ENCODE measurements at places on chromosomes 5 and 9.

DNA sequence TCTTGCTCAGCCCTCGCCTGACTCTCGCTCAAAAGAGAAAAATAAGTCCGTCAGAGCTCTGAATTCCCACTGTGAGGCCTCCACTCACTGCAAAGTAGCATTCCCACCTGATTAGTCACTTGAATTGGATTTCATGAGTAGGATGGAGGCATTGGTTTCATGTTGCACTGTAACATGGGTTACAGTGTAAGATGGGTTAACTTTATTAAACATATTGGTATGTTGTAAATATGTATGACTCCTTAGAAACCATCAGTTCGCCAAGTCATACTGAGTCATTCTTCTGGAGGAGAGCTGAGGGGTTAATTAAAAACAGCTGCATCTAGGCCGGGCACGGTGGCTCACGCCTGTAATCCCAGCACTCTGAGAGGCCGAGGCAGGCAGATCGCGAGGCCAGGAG lies 93.8 kb upstream of the BNC2 start:
- no peak for DNase-seq

- DNase-seq: no peak
These were observed 686.1 kb upstream of the CHD1 start for GRCh38 chr5:99614888-99615287.

- no peak for DNase-seq
These were observed 410.1 kb upstream of the SMARCA2 start for GRCh38 chr9:1604942-1605560.

GRCh38 chr5:17436761-17437221 lies 61.2 kb upstream of the TAF11L2 start:
- no peak for DNase-seq

DNA sequence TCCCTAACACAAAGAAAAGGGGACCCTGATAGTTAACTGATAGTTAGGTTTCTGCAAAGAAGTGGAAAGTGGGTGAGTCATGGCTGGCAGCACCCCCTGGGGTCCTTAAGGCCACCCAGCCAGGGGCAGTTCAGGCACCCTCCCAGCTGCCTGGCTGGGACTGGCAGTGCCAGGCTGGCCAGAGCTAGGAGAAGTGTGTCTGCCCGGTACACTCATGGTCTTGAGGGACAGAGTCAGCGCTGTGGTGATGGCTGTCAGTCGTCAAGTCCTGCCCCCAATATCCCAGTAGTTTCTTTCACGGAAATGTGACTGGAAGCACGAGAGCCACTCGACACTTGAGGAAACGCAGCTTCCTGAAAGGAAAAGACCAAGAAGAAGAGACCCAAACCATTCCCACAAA lies 22.3 kb upstream of the CNOT6 start:
- no peak for DNase-seq

GRCh38 chr9:127991757-127992274 lies 11.0 kb upstream of the EEIG1 start:
- DNase-seq: no peak

DNA sequence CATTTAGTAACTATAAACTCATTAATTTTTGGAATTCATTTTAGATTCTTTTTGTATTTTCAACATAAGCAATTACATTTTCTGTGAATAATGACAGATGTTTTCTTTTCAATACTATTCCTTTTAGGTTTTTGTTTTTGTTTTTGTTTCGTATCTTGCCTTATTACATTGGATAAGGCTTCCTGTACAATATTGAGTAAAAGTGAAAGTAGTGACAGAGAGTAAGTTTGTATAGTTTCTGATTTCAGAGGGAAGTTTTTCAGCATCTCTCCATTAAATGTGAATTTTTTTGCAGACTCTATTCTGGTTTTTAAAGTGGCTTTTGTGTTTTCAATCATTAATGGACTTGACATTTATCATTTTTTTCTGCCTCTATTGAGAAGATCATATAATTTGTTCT lies 12.8 kb upstream of the CAMK4 start:
- no peak for DNase-seq

- DNase-seq: no peak
These were observed 241.6 kb downstream of the ARHGEF28 start for GRCh38 chr5:73867345-73868335.

- DNase-seq: no peak
These were observed 11.3 kb downstream of the EHMT1 start for GRCh38 chr9:137630126-137630525.

GRCh38 chr5:113117543-113118115 lies 141.0 kb downstream of the DCP2 start:
- DNase-seq: no peak

GRCh38 chr5:175378444-175379028 lies 65.4 kb downstream of the DRD1 start:
- DNase-seq: no peak

- no peak for DNase-seq
These were observed 28.5 kb upstream of the PHF24 start for GRCh38 chr9:34929506-34930102.

DNA sequence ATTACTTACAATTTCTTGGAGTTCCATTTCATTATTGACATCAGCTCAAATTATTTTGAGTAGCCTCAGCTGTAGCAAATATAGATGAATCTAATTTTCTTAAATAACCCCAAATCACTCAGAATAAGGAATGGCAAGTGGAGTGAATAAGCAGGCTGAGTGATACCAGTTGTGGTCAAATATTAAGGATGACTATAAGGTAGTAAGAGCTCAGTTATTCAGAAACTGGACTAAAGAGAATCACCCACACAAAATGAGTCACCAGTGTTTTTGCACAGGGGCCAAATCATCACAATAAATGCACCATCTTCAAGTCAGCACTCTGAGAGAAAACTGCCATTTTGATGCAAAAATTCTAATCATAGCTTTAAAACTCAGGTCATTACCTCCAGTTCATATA lies 128.9 kb upstream of the TARS1 start:
- DNase-seq: no peak

GRCh38 chr9:99592834-99593574 lies 228.7 kb upstream of the NR4A3 start:
- DNase-seq: no peak

GRCh38 chr5:69152731-69153130 lies 14.2 kb upstream of the CCNB1 start:
- DNase-seq: no peak
